NCI-H187 treated with DMSO at 0.1 percent for 48 hours (cell line): ENCODE measurements at places on chromosomes 3 and 15.

DNA sequence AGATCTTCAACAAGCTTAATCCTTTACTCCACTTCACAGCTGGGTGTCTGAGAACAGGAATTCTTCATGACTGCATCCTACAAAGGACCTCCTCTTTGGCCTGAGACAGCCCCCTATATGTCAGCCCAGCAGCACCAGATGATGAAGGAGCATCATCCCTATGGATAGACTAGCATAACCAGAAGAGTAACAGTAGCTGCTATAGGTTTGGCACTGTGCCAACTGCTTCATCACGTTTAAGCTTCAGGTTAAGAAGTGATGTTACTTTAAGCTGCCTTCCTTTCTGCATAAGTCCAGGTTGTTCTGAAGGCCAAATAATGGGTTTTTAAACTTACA, 50.6 kb downstream of the CMSS1 start:
- no peak for DNase-seq

DNA sequence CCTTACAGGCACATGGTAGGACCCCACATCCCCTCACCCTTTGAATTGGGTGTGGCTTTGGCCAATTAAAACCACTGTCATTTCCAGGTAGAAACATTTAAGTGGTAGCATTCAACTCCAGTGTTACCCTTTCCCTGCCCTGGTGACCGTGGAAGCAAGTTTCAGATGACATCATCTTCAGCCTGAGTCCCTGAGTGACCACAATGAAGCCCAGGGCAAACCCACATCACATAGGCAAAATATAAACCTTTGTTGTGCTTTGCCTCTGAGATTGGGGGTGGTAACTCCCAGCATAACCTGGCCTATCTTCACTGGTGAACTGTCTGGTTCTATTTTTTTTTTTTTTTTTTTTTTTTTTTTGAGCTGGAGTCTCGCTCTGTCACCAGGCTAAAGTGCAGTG, 404.0 kb upstream of the WNT5A start:
- no peak for DNase-seq

DNA sequence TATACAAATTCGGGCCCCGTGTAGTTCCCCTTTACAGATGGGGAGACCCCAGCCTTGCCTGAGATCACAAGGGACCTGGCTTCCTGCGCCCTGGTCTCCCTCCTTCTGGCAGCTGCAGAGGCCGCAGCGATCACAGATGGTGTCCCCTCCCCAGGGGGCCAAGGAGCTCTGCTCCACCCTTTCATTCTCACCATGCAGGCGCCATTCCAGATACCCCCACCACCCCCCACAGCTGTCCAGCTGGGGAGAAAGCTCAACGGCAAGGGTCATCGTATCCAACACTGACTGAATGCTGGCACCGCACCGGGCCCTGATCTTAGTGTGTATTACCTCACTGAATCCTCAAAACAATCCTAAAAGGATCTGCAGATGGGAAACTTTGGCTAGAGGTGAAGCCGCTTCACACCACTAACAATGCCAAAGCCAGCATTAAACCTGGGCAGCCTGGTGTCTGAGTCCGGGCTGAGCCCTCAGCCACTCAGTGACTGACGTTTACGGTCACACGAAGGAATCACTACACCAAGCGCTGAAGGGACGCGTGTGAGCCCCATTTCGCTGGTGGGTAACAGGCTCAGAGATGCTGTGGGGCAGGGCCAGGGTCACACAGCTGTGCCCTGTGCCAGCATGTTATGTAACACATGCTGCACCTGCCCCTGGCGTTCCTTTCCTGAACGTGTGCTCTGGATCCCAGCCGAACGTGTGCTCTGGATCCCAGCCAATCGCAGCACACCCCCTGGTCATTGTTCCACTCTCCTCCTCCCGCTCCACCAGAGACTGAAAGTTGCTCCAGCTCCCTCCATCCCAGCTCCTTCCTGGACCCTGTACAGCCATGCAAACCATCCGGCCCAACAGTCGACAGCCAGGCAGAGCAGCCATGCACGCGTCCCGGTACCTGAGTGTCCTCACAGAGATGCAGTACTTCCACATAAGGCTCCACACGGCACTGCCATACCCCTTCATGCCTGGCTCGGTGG, 51.8 kb downstream of the IQSEC1 start:
- DNase-seq: no peak

GRCh38 chr3:49411535-49411967, 225 bp downstream of the RHOA start:
- DNase-seq: no peak

DNA sequence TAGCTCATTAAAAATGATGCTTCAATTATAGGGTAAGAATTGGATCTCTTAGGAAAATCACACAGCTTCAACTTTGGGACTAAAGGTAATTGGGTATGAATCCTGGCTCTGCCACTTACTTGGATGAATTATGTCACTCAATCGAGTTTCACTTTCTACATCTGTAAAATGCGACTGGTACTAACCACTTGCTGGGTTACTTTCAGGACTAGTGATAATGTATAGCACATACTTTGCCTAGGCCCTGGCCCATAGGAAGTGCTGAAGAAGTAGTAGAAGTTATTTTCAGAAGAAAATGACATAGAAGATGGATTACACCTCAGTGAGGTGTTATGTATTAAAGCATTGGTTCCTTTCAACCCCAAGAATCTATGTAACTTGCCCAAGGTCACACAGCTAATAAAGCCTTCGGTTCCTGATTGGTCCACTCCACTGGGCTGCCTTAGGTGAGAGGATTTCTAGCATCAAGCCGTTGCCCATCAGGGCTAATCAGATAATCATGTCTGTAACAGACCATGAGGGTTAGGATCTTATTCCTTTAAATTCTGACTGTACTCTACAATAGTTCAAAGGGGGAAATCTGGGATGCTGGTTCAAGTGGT, 29.4 kb upstream of the AP4E1 start:
- DNase-seq: no peak

DNA sequence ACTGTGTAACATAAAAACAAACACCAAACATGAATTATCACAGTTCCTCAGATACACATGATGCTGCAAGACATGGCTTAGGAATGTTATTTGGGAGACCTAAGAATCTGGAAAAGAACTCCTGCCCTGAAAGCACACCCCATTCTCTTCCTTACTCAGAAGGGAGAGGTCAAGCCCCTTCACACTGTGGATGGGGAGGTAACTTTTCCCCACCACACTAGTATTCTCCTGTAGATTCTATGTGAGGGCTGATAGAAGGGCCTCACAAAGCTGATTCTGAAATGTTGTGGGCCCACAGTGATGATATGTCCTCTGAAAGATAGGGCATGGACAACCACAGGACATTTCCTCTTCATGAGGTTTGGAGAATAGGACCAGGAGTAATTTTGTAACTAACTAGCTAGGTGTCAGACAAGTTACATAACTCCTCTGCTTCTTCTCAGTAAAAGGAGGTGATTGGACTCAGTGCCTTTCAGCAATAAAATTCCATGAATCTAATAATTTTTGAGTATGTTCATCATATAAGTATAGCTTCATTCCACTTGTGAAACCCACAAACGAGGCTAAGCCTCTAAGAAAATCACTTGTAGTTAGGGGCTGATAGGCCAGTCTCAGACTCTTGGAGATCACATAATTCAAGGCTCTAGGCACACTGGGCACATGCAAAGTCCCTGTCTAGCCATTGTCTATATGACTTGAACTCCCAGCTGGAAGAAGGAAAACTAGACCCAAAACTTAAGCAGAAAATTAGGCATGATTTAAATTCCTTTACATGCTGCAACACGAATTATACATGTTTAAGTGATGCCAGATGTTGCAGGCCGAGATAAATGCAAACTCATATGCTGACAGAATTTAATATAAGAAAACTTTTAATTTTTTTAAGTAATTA, 7.5 kb downstream of the PTX3 start:
- no peak for DNase-seq

DNA sequence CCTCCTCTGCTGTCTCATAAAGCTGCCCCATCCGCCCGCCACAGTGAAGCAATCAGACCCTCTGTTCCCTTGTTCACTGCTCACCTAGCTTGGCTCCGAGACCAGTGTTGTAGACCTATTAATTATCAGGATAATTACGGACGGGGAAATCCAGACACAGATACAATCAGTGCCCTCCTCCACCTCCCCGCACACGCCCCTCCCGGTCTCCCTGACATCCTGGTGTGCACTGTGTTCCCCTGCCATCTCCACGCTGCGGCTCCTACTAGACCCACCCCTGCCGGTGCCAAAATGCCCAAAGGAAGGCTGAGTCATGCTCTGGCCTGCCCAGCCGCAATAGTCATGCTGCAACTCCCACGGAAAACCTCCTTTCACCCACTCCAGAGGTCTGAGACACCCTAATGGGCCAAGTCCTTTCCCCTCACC, 277.3 kb upstream of the TLE3 start:
- no peak for DNase-seq

DNA sequence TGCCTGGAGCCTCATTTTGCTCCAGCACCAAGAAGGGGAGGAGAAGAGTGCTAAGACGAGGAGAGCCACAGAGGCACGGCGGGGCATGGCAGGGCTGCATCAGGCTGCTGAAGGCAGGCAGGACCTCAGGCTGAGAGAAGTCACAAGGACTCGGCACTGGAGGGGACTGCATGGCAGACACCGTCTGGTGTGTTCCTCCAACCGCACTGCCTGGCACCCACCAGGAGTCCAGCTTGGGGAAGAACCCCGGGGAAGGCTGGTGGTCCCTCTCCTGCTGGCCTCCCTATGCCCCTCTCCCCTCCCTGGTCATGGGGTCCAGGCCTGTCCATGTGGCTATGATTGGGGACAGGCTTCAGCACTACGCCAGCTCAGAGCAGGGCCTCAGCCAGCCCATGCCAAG, 153.2 kb upstream of the MEF2A start:
- no peak for DNase-seq

- DNase-seq: no peak
Measured at GRCh38 chr3:172606021-172606420, 82.8 kb upstream of the TNFSF10 start.

DNA sequence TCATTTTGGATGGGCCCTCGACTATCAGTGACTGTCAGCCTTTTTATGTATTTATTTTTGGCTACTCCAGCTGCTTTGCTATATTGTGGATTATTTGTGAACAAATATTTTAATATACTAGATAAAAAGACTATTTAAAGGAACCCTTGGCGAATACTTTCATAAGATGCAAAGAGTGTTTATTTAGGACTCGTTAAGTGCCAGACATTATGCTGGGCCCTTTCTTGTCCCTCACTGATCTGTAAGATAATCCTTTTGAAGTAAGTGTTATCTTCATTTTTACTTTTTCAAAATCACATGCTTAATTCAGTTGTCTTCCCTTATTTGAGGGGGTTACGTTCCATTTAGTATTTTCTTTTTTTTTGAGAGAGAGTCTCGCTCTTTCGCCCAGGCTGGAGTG, 376.8 kb upstream of the C2CD4B start:
- no peak for DNase-seq

DNA sequence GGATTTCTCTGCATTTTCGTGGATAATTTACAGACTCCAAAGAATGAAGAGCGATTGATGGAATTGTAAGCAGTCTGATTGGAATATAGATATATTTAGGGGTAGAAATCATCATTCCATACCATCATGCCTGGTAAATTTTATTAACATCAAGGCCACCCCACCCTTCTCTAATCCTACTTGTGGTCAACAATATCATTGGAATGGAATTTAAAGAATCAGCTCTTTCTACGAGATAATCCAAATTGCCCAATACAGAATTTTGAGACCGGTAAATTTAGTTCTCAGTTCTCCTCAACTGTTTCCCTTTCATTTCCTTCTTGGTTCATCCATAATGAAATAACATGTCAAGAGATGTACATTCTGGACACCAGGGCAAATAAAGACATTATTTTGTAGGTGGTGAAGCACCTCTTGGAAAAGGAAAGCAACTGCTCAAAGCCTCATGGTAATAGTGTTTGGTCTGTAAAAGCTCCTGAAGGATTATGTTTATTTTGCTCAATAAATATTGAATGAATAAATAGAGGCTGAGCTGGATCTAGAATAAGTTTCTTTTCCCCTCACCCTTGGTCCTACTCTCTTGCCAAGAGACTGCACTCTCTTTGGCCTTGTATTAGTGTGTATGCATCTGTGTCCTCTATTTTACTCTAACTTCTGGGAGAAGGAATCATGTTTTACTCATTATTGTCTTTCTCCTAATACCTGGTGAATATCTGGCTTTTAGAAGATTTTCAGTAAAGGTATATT, 133.7 kb upstream of the BCL6 start:
- no peak for DNase-seq

DNA sequence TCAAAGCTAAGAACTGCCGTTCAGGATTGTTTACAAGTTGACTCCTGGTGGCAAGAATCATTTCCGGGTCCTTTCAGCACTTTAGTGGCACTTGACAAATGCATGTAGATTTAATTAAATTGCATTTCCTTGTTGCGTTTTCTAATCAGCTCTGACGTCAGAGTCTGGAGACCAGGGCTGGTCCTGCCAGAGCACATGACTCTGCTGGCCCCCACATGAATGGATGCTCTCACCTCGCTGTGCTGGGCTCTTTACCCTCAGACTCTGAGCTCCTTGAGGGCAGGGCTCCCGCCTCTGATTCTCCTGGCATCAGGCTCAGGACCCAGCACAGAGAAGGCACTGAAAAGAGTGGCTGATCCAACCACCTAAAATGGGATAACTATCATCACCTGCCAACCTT, 69.4 kb downstream of the FEM1B start:
- no peak for DNase-seq

DNA sequence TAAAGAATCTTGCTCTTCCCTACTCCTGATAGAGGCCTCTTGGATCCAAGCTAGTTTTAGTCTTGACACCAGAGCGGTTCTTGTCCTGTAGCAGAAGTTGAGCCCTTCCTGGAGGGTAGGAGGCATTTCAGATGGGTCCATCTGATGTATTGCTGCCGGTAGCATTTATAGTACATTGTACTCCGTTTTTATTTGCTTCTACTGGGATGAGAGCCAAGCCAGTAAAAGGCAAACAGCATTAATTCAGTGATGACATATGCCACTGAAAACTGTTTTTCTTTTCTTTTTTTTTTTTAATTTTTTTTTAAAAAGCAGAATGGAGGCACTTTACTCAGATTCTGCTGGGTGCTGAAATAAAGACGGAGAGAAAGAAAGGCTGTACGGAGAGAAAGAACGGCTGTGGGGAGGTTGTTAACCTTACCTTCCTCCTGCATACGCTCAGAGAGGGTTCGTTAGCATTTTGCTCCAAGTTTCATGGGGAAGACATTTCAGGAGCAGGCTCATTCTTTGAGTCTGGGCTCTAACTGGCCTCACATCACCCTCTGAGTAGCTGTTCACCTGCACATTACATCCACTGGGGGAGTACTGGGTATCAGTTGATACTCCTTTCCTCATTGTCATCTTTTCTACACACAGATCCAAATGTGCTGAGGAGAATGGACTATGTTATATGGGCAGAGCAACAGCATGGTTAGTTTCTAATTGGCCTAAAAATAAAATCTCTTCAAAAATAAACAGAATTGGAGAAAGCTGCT, 161.5 kb downstream of the FEZF2 start:
- DNase-seq: no peak

GRCh38 chr3:154085799-154086198, 35.4 kb upstream of the ARHGEF26 start:
- no peak for DNase-seq

DNA sequence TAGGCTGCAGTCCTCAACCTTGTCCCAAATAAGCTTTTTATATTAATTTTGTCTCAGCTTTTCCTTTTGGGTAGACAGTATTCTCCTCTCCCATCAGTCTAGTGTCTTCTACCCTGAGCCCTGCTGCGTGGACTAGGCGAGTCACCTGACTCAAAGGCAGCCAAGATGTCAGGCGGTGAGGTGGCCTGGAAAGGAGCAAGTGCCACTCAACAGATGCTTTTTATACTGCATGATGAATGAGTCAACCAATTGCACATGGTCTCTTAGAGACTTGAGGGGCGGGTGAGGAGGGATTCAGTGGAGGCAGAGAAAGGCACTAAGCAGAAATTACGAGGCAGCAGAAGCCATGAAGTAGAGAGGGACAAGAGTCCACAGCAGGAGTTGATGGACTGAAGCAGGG, 95.9 kb downstream of the FRMD4B start:
- DNase-seq: peak; percentile 7

- no peak for DNase-seq
Measured at GRCh38 chr3:156579427-156579851, 24.5 kb upstream of the SSR3 start.
